Lower leg skin (tissue), 4 donors: ENCODE measurements at places on chromosomes 16 and 17. TPM values are rescaled to one million over a fixed set of nuclear protein-coding genes. Genes with fewer than 3 reads are reported as not detected.

- no peak for DNase-seq
These were observed 7.3 kb upstream of the PRDM7 start for GRCh38 chr16:90084215-90084950.

DNA sequence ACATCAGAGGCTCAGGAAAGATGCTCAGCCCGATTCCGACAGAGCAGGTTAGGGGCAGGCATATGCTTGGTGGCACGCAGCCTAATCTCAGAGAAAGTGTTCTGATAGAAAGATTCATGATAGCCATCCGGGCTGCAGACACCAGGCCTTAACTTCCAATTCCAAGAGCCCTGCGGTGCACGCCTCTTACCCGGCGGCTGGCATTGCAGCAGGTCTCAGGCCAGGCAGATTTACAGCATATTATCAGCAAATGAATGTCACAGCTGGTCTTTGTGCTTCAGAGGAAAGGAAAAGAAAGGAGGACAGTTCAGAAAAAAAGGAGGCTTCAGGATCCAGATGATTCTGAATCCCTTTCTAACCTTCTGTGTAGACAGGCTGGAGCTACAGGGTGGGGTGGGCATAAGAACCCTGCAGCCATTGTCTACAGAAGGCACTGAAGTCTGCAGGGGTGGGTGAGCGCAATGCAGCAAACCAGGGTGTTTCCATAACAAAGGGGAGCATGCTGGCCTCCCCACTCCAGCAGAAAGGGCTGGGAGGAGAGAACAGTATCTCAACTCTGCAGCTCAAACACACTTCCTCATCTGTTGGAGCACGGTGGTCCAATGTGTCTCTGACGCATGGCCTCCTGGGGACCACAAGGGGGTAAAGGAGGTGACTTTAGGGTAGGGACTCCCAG, 277.4 kb upstream of the XYLT1 start:
- DNase-seq, result no peak

DNA sequence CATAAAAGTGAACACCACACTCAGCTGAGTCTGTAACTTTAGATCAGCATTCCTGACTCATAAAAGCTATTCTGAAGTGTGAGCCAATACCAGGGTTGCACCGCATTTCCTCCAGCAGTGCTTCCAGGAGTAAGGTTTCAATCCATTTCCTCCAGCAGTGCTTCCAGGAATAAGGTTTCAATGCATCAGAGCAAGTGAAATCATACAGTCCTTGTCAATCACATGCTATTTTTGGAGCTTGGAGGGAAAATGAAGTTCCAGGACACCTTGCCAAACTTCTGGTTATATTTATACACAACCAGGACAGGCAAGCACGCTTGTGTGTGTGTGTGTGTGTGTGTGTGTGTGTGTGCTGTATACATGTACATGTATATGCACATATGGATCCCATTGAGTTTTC, 327.6 kb downstream of the GRIN2A start:
- no peak for DNase-seq

DNA sequence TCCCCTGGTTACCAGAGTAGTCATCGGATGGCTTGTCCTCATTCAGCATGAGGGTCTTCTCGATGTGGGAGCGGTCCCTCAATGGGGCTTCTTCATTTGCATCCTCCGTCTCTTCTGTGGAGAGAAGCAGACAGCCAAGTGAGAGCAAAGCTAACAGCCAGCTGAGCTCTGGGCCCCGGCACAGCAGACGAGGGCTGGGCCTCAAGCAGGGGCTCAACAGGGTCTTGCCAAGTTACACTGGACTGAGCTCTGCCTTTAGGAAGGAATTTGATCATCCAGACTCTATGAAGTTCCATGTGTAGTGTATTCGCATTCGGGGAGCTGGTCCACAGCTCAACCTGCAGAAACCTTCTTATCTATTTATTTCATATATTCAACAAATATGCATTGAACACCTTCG, 37.4 kb downstream of the SRL start:
- DNase-seq, result no peak

- no peak for DNase-seq
These were observed 1.8 kb upstream of the TMC5 start for GRCh38 chr16:19415918-19416317.

DNA sequence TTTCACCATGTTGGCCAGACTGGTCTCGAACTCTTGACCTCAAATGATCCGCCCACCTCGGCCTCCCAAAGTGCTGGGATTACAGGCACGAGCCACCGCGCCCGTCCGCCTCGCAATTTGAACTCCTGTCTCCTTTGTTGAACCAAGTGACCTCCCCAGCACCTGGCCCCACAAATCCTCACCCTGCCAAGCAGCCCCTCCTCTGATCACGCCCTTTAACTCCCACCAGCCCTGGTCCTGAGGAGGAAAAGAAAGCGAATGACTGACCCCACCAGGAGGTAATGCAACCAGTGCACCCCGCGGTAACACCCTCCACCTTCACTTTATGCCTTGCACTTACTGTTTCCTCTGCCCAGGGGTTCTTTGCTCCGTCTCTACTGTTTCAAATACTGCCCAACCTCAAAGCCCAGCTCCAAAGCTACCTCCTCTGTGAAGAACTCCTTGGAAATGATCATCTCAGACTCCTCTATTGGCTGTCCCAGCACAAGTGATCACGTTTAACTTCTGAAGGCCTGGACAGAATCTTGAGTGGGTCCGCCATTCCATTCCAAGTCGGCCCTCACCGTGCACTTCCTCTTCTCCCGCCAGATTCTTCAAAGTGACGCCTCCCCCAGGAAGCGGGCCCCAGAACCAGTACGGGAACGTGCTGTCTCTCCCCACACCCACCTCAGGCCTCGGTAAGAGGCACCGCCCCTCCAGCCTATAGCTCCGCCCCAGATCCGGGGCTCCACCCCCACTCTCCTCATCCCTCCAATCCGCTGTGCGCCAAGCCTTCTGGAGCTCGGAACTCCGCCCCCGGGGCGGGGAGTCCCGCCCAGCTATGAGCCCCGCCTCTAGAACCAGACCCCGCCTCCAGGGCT, 4.4 kb downstream of the CD19 start:
- peak; percentile 65 for DNase-seq

DNA sequence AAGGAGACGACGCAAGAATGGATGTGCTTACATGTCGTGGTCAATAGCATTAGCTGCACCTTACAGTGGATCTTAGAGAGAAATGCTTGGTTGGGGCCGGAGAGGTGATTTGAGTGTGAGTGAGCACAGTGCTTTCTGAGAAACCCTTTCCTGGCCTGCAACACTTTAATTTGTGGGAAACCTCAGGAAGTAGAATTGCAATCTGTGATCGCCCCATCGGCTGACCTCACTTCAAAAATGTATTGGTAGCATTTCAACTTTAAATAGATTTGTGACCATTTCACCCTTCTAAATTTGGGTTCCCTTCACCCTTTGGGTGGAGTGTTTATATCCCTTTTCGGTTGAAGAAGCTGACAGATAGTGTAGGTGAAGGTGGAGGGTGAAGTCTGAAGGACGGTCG, 13.2 kb downstream of the PRKCB start:
- no peak for DNase-seq

DNA sequence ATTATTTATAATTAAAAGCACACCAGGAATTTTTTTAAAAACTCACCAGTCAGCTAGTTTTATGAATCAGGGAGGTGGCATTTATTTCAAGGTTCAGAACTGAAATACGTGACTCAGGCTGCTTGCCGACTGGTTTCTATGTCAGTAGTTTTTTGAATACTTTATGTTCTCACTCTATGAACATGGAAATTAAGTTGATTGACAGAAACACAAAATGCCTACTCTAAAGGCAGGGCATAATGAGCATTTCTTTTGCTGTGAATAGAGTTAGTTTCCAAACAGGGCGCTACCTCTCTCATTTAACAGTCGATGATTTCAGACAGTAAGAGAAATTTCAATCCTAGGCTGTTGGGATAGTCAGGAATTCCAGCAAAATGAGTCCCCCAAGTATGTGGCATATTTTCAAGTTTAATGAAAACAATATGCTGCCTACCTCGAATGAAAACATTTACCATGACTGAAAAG, 6.7 kb downstream of the HS3ST3B1 start:
- DNase-seq, result no peak

GRCh38 chr17:15384142-15384787, 42.9 kb upstream of the TEKT3 start:
- no peak for DNase-seq

DNA sequence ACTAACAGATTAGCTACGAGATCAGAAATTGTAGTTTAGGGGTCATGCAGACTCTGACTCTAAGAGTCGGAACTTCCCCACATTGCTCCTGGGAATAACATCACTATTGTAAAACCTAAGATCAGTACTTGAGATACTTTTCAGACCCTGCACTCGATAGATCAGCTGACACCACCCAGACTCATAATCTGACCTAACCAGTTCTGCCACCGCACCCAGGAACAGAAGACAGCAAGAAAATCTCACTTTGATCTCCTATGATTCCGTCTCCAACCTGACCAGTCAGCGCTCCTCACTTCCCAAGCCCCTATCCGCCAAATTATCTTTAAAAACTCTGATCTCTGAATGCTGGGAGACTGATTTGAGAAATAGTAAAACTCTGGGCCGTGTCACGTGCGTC, 27.2 kb upstream of the ASGR2 start:
- no peak for DNase-seq

GRCh38 chr17:7559320-7560171, 996 bp downstream of the TNFSF13 start:
- DNase-seq, result no peak

- DNase-seq, result peak; percentile 13
These were observed 9.0 kb downstream of the IRX5 start for GRCh38 chr16:54939510-54940278.

Gene RNPS1
- total RNA-seq, result 132 TPM

Gene HSD17B2
- total RNA-seq, result not detected

Gene SLC16A13
- 1.0 TPM for total RNA-seq

Gene KCNJ2
- 11.4 TPM for total RNA-seq

Gene TMEM88
- total RNA-seq, result 1.5 TPM

Gene ZFPM1
- total RNA-seq, result 2.6 TPM

Gene ASPA
- total RNA-seq, result 1.7 TPM

Gene KCNJ16
- total RNA-seq, result not detected

Gene AURKB
- total RNA-seq, result 5.8 TPM

Gene CEP295NL
- total RNA-seq, result 2.9 TPM

Gene KRT12
- total RNA-seq, result not detected

Gene KRTAP2-2
- 3.6 TPM for total RNA-seq

Gene FBXW10
- not detected for total RNA-seq
